Stimulated activated CD4-positive, alpha-beta T cell treated with anti-CD3 and anti-CD28 coated beads, Interleukin-1b, Interleukin-23, amount 100 ng/mL, for 1 hour (primary cell): ENCODE measurements at places on chromosomes 5 and 9.

DNA sequence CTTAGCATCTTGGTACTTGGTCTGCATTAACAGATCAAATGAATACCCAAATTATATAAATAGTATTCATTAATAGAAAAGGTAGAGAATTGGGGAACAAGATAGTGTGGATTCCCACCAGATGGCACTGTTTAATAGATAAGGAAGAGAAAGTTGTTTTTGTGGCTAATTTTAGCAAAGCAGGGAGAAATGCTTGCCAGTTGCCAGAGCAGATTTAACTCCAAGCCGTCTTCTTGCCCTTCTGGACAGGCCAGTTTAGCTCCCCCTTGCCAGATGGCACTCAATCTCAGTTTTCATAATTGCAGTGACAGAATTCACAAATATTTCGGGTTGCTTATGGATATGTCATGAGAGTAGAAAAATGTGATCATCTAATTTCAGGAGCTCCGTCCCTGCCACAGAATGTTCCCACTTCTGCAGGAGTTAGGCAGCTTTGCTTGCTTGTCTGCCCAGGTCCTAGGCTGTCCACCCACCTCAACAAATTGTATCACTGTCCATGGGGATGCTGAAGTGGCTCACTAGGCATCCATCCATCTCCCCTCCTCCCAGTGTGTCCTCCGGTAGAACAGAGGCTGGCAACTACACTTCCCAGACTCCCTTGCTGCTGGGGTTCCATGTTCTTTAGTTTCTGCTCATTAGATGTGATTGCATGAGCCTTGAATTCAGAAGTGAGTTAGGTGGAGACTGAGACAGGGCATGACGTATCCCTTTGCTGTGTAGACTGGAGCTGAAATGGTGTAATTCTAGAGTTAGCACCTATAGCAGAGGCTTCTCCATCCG, 11.8 kb upstream of the HEXB start:
- DNase-seq: no peak

- no peak for DNase-seq
Measured at GRCh38 chr5:66440202-66440680, 156.0 kb upstream of the MAST4 start.

GRCh38 chr9:96051423-96051822, 175.9 kb downstream of the ERCC6L2 start:
- no peak for DNase-seq

DNA sequence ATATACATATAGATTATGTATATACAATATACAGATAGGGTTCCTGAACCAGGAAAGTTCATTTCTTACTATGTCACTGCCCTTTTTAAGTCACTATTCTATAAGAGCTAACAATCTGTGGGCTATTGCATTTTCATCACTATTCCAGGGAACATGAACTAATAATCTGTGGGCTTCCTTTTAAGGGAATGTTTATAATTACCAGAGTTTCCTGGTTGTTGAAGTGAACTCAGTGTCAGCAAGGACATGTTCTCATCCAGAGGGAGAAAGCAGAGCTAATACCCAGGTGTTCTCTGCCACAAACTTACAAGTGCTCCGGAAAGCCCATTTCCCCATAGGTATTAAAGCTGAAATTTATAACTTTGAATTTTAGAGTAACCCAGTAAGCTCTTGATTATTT, 69.6 kb downstream of the CWC27 start:
- DNase-seq: no peak
